ENCODE measurements at places on chromosomes 12 and 14. TPM values are rescaled to one million over a fixed set of nuclear protein-coding genes. Genes with fewer than 3 reads are reported as not detected.

The JKAMP gene
- total RNA-seq, result 30.4 TPM

DNA sequence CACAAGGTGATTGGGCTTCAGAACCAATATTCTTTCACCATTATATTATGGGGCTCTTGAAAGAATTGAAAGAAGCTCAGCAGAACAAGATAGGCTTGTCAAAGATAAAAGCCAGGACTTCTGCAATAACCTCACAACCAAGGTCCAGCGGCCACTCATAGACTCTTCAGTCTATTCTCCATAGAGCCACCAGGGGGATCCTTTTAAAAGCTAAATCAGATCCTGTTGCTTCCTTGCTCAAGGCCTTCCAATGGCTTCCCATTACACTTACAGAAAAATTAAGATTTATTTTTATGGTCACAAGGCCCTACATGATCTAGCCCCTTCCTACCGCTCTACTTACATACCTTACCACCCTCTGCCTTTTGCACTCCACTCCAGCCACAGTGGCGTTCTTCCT lies 169.6 kb downstream of the C12orf42 start:
- no peak for DNase-seq

The NRXN3 gene
- total RNA-seq, result not detected

GRCh38 chr12:119684711-119685369 lies 16.9 kb downstream of the PRKAB1 start:
- no peak for DNase-seq

The SCNN1A gene
- total RNA-seq, result 0.77 TPM

The PLEKHD1 gene
- not detected for total RNA-seq

DNA sequence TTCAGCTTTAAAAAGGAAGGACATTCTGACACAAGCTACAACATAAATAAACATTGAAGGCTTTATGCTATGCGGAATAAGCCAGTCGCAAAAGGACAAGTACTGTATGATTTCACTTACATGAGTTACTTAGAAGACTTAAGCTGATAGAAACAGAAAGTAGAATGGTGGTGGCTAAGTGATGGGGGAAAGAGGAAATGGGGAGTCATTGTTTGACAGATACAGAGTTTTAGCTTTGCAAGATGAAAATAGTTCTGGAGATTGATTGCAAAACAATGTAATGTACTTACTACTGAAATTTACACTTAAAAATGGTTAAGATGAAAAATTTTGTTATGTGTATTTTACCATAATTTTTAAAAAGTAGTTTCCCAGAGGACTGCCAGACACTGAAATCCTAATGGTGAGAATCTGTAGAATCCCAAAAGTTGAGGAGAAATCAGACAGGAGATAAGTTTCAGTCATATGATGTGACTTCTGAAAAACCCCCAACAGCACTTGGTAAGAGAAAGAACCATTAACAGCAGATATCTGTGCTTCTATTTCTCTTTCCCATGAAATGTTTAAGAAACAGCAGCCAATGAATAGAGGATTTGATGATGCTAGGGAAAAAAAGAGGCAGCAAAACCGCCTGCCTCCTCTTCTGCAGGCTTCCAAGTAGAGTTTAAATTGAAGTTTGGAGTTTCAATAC lies 16.6 kb upstream of the CLEC2A start:
- DNase-seq, result no peak

DNA sequence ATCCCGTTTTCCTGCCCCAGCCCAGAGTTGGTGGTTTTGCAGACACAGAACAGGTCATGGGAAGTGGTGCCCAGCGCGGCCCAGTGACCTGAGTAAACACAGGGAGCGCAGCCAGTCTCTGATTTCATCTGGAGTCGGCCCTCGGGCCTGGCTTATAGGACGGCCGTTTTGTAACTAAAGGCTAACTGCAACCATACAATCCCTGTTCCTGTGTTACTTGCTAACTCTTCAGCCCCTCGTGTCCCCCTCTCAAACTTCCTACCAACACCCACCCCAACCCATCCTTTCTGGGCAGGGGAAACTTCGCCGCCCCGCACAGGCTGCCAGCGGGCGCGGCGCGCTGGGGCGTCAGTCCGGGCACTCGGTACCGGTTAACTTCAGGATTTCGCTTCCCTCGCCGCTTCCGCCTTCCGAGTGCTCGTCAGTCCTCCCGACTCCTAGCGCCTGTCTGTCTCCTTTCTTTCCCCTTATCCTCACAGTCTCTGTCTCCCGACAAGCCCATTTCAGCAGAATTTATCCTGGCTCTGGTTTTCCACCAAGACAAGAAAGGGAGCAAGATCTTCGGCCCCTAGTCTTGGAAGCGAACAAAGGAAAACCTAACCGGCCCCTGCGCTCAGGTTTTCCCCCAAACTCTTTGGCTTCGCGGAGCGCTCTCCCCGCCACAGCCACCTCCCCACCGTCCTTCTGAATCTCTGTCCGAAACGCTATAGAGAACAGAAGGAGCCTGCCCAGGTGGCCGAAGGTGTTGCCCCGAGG lies 2.0 kb downstream of the SIX1 start:
- DNase-seq, result no peak

GRCh38 chr12:113305281-113305856 lies 29.5 kb downstream of the SLC8B1 start:
- DNase-seq, result no peak

GRCh38 chr14:31440280-31440679 lies 17.0 kb downstream of the DTD2 start:
- no peak for DNase-seq

The RAPGEF3 gene
- total RNA-seq, result 1.1 TPM

DNA sequence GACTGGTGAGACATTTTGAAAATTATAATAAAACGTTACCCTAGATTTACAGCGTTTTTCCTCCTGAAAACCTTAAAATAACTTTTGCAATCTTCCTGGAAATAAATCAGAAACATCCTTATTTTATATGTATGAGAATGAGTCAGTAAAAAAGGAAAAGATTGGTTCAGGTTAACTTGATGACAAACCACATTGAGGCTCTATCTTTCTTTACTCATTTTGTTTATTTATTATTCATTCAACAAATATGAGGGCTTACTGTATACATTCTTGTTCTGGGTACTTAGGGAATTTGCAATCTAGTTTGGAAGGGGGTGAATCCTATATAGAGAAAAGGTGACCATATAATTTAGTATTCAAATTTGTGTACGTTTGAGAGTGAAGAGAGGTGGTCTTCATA lies 156.6 kb downstream of the UNC79 start:
- no peak for DNase-seq

The ADCY4 gene
- total RNA-seq, result 1.5 TPM

- DNase-seq, result peak; percentile 9
Measured at GRCh38 chr14:63727231-63727735, 582 bp downstream of the SGPP1 start.

GRCh38 chr12:23217158-23217557 lies 592.2 kb downstream of the ETNK1 start:
- no peak for DNase-seq

DNA sequence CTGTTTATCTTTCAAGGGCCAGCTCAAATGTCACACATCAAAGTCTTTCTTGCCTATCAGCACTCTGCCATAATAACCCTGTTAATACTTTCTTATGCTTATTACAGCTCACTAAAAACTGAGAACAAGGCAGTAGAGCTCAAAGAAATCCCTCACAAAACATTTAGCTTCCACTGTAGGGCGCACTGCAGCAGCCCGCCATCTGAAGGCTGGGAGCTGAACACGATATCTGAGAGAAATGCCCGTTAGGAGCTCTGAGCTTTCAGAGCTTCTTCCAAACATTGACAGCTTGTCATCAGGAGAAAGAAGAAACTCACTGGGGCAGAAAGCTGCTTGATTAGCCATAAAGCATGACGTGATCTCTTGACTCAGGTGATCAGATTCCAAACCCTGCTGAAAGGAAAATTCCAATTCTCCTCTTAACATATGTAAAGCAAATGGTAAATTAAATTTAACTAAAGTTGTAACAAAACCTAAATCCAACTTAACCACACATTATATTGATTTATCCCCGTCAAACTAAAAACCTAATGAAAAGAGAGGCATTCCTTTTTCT lies 175.7 kb downstream of the C12orf50 start:
- DNase-seq, result no peak

The WNT5B gene
- total RNA-seq, result not detected

The GYS2 gene
- total RNA-seq, result not detected

The AP1G2 gene
- 154 TPM for total RNA-seq

GRCh38 chr12:6863033-6863432 lies 4.3 kb upstream of the TPI1 start:
- no peak for DNase-seq

GRCh38 chr12:2353281-2353680 lies 300.5 kb downstream of the CACNA1C start:
- DNase-seq, result no peak

The JAG2 gene
- 1.2 TPM for total RNA-seq

The CARMIL3 gene
- total RNA-seq, result 1.5 TPM

DNA sequence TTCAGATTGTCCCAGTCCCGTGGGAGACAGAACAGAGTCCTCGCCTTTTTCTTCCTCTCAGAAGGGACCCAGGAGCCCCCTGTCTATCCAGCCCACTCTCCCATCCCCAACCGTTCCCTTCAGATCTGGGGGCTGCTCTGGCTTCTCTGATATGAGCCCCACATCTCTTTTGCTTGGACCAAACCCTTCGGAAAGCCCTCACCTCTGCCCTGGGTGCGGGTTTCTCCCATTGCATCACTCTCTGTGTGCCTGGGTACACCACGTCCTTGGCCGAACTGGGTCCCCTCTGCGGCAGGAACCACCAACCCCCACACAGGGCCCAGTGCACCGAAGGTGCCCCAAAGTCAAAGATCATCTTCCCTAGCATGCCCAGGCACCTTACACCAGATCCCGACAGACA lies 87.8 kb downstream of the DICER1 start:
- DNase-seq, result no peak

The KCNA5 gene
- total RNA-seq, result not detected

- DNase-seq, result no peak
Measured at GRCh38 chr12:1047898-1048660, 57.1 kb downstream of the ERC1 start.

GRCh38 chr12:57470970-57471656 lies 8.6 kb downstream of the ARHGAP9 start:
- DNase-seq, result no peak

GRCh38 chr14:22664261-22664660 lies 20.1 kb upstream of the OR6J1 start:
- no peak for DNase-seq

- DNase-seq, result no peak
Measured at GRCh38 chr12:3564861-3565260, 73.9 kb downstream of the PRMT8 start.

- DNase-seq, result no peak
Measured at GRCh38 chr14:73267474-73267873, 30.2 kb downstream of the PAPLN start.

DNA sequence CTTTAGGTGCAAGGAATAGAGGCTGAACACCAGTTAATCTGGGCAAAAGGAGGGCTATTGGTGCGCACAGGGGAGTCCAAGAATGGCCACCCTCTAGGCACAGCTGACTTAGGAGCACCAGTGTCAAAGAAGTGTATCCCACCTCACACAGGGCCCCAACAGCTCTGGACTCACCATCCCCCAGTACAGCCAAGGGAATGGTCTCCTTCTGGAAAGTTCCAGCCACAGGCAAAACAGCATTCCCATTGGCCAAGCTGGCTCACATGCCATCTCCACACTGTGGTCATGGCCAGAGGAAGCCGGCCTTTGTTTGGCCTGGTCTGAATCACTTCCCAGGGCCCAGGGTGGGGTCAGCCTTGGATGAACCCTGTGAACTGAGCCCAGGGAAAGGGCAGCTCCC lies 120.1 kb downstream of the DICER1 start:
- no peak for DNase-seq

The KLC1 gene
- total RNA-seq, result 141 TPM

DNA sequence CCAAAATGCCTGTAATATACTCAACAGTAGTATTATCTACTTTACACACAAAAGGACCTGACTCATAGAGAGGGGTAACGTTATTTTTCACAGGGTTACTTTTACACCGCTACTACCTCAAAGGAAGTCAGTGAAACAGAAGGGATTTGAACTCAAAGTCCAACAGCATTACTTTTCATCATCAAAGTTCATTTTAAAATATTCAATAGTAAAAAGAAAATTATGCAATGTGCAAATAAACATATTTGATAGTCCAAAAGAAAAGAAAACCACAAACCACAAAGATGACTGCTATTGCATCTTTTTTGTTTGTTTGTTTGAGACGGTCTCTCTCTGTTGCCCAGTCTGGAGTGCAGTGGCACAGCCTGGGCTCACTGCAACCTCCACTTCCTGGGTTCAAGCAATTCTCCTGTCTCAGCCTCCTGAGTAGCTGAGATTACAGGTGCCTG lies 15.5 kb downstream of the KIF21A start:
- DNase-seq, result no peak

- no peak for DNase-seq
Measured at GRCh38 chr14:96264853-96265252, 8.8 kb downstream of the BDKRB1 start.

DNA sequence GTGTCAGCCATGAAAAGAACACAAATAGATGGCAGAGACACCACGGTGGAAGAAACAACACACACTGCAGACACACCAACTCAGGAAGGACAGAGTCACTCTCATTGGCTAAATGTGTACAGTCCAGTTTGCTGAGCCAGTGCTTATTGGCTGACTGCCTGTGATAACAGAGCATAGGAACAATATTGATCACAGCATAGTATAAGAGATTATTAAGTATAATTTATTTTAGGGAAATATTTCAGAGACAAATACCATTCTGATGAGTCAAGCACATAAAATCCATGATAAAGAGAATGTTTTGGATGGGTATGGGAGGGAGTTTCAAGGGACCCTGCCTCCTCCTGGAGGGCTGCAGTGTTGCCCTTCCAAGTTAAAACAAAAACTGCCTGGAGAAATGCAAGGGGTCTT lies 50.9 kb downstream of the BTG1 start:
- no peak for DNase-seq

DNA sequence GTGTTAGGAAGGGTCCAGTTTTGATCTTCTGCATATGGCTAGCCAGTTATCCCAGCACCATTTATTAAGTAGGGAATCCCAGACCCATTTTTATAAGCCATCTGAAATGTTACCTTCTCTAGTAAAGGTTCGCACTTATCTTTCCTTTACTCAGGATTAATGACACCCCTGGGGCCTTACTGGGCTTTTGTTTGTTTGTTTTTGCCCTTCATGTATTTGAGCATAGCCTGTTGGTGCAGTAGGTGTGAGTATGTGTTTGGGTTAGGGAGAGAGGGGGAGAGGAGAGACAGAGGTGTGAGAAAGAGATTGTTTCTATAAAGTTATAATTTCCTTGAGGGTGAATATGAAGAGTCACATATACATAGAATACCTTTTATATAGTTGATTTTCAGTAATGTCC lies 96.9 kb downstream of the AKAP6 start:
- DNase-seq, result no peak

GRCh38 chr14:71185637-71186036 lies 278.4 kb downstream of the PCNX1 start:
- DNase-seq, result no peak

- DNase-seq, result no peak
Measured at GRCh38 chr12:2970744-2971143, 11.5 kb downstream of the TEAD4 start.

The NGB gene
- not detected for total RNA-seq

The BCL11B gene
- total RNA-seq, result 42.5 TPM

DNA sequence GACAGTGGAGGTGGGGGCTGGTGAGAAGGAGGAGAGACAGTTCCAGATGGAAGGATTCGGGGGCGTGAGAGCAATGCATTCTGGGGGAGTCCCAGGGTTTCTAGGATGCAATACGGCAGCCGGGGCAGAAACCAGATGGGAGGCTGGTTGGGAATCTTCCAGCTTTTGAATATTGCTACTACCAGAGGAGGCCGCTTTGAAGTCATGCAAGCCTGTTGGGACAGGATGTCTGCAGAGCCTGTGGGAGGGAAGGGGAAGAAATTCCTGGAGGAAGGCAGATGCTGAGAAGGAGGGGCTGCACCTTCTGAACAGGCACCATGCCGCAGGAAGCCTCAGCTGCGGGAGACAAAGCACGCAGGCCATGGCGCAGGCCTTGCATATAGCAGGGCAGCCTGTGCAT lies 105.4 kb downstream of the APAF1 start:
- DNase-seq, result no peak

Data from CD8-positive, alpha-beta memory T cell (primary cell).